Stimulated activated CD4-positive, alpha-beta T cell treated with anti-CD3 and anti-CD28 coated beads, Interleukin-1b, Interleukin-23, amount 100 ng/mL, for 1 hour (primary cell): ENCODE measurements at places on chromosomes 1 and 21.

- no peak for DNase-seq
Measured at GRCh38 chr1:92901126-92901525, 60.1 kb downstream of the DIPK1A start.

DNA sequence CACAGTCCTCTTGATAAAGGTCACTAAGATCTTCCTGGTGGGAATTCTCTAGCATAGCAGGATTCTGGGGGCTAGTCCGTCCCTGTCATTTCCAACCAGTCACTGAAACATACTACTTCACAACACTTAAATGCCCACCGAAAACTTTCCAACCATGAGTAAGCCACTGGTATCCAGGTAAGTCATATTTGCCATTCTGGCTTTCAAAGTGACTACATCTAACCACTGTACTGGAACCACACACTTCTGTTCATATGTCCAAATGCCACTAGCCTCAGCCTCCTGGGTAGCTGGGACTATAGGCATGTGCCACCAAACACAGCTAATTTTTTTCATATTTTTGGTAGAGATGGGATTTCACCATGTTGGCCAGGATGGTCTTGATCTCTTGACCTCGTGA lies 64.3 kb upstream of the VANGL1 start:
- no peak for DNase-seq

- no peak for DNase-seq
Measured at GRCh38 chr1:240820816-240821215, 208.9 kb upstream of the GREM2 start.

DNA sequence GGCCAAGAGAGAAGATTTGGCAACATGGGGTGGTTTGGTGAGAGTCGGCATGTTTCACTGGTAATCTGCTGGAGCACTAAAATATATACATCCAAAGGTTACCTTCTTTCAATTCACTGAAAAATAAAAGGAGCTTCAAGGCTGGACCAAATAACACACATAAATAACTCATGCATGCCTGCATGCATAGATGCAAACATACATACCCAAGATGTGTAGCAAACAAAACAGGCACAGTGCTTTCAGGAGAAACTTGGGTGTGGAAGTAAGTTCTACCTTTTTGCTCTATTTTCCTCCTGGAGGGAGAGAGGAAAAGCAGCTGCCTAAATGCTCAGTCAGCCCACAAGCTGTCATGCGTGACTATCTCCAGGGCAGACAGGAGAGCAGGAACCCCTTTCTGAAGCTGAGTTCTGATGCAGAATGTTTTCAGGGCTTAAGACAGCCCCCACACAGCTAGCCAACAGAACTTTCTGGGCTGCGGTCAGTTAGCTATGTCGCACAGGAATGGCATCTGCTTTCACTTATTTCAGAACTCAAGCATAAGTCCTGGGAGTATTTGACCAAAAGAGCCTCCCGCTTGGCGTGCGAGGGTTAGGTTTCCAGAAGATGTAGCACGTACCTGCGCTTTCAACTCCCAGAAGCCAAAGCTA lies 166.2 kb downstream of the TOMM20 start:
- no peak for DNase-seq

- DNase-seq, result no peak
Measured at GRCh38 chr1:169508432-169509338, 22.9 kb upstream of the SLC19A2 start.

DNA sequence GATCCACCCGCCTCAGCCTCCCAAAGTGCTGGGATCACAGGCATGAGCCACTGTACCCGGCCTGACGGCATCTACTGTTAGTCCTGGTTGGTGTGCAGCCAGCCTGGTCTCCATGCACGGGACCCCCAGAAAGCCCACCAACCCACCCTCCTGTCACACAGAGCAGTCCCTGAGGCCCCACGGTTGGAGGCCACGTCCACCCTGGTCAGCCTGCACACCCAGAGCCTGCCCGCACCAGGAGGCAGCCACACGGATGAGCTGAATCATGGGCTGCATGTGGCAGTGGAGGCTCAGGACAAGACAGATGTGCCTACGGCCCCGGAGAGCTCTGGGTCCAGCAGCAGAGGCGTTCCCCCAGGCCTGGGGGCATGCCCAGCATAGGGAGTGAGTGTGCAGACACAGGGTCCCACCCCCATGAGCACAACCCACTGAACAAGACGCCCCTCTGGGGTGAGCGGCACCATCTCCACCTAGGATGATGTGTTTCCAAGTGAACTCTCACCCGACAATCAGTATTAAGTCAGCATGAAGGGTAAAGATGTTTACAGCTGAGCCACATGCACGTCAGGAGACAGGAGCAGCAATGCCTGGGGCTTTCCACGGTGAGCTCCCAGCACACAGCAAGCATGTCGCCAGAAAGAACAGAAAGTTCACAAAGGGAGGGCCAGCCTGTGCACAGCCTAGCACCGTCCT lies 102.1 kb downstream of the WDR4 start:
- DNase-seq, result no peak

DNA sequence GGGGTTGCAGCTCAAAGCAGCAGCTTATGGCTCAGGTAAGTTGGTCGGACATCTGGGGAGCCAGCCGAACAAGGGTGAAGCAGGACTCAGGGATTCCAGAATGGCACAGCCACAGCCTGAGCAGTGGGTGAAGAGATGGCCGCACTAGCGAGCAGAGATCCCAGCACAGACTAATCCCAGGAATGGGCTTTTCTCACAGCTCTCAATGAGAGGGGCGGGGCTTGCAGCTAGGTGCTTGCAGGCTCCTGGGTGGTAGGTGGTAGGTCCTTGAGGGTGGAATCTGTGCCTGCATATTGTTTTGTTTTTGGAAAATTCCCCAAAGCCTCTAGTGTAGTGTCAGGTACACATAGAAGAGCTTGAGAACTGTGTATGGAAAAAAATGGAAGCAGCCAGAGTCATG lies 9.0 kb downstream of the KIAA0040 start:
- no peak for DNase-seq

DNA sequence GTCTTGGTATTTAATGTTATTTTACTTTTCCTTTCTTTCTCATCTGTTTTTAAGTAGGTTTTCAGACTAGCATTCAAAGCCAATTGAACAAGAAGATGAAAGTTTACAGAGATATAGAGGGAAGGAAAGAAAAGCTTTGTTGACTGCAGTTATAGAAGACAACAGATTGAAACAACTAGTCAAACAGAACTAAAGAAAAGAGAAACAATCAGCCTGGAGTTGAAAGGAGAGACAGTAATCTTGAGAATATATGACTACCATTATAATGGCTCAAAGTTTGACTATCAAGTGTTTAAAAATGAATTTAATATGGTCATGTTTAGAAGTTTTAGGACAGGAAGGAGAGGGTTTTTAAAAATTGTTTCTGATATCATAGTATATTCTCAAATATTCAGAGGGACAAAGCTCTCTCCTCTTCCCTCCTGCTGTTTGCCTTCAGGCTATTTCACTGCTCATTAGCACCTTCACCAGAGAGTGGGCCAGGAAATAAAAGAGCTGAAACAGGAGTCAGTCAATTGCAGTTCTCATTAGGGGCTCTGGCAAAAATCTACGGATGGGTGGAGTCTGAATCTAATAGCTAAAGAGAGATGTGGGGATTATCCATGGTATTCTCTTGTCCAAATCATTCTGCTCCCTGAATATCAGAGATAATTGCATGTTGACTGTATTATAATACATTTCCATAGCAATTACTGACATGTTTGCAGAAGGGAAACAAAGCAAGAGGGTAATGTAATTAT lies 577.8 kb downstream of the BRINP3 start:
- no peak for DNase-seq

DNA sequence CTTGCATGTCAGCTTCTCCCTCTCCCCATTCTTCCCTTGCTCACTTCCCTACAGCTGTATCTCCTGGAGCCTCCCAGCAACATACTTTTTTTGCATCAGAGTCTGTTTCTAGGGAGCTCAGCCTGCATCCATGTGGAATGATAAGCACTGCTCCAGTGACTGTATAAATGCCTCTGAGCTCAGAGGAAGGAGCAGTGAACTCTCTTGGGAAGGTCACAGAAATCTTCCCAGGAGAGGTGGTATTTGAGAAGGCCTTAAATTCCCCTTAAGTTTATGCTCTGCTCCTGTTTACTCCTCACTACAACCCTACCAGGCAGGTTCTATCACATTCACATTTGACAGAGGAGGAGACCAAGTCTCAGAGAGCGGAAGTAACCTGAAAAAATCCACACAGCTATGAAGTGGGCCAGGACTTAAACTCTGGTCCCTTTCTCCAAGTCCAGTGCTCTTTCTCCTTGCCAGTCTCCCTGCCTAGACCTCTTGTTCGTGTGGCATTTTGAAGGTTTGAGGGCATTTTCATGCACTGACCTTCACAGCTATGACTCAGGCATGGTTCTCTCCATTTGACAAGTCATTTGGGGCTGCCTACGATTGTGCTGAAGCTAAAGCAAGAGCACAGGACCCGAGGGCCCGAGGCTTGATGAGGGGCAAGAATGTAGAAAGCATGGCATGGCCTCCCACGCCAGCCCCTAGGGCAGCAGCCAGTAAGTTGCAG lies 5.6 kb upstream of the UBXN10 start:
- no peak for DNase-seq

GRCh38 chr21:24829397-24829796 lies 777.9 kb downstream of the MRPL39 start:
- DNase-seq, result no peak

DNA sequence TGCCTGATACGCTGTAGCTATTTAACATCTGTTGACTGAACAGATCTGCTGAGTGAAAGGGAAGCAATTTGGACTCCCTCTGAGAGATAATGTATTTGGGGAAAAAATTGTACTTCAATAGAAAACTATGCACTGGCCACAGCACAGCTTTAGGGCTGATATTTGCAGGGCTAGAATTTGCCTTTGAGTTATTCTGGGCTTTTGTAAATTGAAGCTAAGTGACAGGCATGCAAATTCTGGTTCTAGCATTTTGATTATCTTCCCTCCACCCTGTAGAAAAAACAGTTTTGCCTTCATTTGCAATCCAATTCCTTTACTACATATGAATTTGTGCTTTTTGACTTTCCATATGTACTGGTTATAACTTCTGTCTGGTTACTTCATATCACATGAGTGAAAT lies 7.9 kb downstream of the KYAT3 start:
- DNase-seq, result no peak

DNA sequence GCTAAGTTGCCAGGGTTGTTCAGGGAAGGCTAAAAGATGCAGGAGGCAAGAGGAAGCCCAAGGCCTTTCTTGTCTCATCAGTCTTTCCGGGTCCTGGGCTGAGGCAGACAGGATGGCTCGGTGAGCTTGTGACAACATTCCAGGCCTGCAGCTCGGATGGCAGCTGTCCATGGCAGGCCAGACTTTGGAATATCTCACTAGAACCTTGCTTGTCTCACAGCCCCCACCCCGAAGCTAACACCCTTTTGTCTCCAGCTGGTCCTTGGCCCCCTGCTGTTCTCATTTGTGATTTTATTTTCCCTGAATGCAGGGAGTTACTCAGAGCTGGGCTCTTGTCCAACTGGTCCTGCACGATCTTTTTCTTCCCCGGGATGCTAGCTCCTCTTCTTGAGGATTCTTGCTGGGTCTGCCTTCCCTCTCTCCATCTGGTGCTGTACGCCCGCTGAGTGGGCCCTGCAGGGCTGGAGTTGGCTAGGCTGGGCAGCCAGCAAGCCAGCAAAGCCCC lies 477.2 kb upstream of the CAMK1G start:
- DNase-seq, result no peak
